Cortex of kidney (tissue), 1 donor: ENCODE measurements at places on chromosomes 11 and 22.

DNA sequence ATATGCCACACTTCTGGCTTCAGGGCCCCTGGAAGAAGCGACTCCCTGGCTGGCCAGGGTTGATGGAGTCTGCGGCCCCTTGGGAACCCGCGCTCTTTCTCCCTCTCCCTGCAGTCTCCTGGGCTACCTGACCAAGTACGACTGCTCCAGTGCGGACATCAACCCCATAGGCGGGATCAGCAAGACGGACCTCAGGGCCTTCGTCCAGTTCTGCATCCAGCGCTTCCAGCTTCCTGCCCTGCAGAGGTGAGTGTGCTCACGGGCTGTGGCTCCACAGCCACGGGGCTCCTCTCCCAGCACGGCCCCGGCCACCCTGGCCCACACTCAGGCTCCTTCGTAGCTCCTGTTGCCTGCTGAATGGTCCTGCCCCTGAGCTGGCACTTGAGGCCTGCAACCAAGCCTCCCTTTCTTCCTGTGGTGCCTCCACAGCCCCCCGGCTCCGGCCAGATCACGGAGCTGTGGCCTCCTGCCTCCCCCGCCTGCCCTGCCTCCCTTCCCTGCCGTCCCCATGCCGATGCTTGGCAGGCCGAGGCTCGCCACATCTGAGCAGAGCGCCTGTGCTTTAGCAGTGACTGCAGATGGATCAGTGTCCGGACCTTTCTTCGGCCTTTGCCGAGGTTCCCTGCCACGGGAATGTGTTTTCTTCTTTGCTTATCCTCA is 36.2 kb upstream of the KRTAP5-7 start:
- no peak for DNase-seq

- DNase-seq, result no peak
Measured at GRCh38 chr11:86211619-86212018, 32.9 kb upstream of the EED start.

GRCh38 chr11:7032692-7033091 is 12.4 kb downstream of the NLRP14 start:
- DNase-seq, result no peak

DNA sequence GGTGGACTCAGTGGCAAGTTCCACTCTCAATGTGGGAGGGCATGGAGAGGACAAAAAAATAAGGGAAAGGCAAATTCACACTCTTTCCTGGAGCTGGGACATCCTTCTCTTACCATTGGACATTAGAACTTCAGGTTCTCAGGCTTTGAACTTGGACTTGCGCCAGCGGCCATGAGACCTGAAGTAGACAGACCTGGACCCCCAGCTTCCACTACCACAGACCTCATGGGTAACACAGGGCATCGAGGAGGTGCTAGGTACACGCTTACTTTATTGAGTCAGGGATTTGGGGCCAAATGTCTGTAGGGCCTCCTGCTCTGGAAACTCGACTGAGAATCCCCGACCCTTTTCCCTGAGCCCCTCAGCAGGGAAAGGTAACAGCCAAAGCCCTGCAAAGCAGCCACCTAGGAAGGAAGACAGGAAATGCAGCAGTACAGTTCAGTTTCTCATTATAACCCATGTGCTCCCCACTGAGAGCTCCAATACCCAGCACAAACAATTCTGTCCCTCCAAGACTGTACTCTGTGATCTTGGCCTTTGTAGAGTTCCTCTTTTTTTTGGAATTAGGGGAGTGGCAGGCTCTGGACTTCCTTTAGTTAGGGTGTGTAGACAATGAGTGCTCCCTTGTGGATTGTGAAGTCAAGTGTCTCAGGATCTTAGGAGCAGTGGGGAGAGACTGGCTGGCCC is 5.7 kb downstream of the CHRNA10 start:
- no peak for DNase-seq

GRCh38 chr11:43925932-43926505 is 16.4 kb upstream of the C11orf96 start:
- no peak for DNase-seq

DNA sequence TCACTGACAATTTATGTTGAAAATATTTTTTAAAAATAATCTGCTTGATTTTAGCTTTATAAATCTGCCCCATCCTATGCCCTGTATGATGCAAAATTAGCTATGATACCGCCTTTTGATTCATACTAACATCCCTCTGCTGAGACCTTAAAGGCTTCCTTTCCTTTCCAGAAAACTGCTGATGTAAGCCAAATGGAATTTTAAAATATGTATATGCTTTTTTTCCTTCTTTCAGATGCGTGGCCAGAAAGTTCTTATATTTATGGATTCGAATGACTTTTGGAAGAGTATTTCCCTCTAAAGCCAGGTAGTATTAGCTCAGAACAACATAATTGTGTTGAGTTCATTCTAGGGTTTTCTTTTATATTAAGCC is 34.5 kb downstream of the SFI1 start:
- no peak for DNase-seq

GRCh38 chr11:66443602-66444001 is 5.0 kb upstream of the MRPL11 start:
- DNase-seq, result no peak

DNA sequence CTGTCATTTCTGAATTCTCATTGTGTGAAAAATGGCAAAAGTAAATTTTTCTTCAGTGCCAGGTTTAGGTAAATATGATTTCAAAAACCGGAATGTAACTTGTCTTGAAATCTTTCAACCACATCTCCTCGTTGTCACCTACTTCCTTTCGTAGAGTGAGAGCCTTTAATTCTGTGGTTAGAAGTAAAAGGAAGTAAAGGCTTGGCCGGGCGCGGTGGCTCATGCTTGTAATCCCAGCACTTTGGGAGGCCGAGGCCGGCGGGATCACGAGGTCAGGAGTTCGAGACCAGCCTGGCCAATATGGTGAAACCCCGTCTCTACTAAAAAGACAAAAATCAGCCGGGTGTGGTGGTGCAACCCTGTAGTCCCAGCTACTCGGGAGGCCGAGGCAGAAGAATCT is 29.8 kb downstream of the SGSM3 start:
- DNase-seq, result no peak

DNA sequence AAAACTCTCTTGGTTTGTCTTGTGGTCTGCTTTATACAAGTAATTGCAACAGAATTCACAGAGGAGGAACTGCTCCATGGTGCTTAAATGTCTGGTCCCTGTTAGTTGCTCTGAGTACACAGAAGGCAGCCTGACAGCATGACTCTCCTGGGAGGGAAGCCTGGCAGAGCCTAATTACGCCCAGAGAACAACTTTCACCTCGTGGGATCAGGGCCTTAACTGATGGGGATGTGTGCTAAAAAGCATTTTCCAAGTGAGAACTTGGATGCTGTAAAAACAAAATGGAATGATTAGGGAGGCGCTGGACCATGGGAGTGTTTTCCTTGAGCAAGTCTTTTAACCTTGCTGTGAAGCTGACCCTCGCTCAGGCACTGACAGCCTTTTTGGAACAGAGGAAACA is 154.0 kb upstream of the TENM4 start:
- DNase-seq, result no peak

GRCh38 chr22:37639771-37640590 is 512 bp downstream of the SH3BP1 start:
- no peak for DNase-seq

- DNase-seq, result no peak
Measured at GRCh38 chr11:70731271-70732022, 333.1 kb downstream of the CTTN start.

DNA sequence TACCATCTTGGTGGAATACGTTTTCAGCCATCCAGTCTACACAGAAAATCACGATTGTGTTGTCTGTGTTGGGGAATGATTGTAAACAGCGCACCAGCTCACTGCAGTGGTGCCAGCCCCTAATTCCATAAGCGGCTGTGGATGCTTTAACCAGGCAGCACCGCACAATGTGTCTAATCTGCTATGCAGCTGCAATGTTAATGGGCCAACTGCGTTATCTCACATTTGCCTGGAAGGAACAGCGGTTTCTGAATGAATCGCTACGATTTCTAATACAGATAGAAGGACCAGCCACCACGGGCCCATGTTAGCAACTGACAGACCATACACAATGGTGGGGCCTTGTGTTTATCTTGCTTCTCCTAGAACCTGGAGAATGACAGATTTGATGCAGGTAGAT is 384.5 kb upstream of the KIRREL3 start:
- no peak for DNase-seq

- DNase-seq, result no peak
Measured at GRCh38 chr11:2663915-2664314, 35.9 kb downstream of the KCNQ1OT1 start.

DNA sequence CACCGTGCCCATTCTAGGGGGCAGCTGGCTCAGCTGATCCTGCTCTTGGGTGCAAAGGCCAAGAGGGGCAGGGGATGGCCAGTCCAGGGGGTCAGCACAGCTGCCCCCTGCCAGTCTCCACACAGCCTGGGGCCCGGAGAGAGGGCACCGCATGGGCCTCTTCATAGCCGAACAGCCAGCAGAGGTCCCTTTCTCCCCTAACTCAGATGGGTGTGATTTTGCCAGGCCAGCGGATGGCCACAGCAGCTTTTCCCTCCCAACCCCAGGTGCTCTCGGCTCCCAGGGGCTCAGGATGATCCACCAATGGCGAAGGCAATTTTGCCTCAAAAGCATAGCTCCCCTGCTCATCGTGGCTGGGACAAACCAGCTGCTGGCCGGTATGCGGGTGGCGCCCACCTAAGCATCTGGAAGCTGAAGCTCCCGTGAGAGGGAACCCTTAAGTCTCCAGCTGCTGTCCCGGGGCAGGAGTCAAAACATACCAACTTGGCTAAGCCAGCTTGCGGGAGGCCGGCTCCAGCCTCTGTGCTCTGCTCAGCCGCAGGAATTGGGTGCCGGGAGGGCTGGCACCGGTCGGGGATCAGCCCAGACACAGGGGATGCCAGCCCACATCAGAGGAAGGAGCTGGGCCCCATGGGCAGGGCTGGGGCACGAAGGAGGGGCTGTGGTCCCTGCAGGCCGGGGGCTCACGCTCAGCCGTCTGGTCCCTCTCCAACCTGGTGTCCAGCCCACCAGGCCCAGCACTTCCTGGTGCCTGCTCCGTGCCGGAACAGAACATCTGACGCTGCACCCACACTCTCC is 30.5 kb upstream of the GNB1L start:
- DNase-seq, result no peak

DNA sequence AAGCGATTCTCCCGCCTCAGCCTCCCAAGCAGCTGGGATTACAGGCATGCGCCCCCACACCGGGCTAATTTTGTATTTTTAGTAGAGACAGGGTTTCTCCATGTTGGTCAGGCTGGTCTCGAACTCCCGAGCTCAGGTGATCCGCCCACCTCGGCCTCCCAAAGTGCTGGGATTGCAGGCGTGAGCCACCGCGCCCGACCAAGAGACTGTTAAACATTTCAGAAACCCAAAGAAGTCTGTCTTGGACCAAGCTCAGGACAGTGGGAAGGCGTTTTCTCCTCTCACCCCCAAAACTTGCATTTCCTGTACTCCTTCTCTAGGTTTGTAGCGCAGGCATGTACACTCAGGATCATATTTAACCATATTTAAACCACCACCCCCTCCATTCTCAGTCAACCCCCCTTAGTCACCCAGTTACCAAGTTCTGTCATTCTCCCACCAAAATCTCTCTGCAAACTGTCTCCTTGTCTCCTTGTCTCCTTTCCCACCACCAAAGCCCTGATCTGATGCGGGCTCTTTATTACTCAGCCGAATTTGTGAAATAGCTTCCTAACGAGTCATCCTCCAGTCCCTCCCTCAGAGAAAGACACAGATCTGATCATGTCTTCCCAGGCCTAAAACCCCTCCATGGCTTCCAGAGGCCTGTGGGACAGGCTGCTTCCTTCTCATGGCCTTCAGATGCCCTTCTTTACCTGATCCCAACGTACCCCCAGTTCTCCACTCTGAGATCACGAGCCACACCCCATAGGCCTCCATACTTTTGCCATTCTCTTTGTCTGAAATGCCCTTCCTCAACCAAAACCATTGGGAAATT is 29.0 kb upstream of the CREB3L1 start:
- no peak for DNase-seq

DNA sequence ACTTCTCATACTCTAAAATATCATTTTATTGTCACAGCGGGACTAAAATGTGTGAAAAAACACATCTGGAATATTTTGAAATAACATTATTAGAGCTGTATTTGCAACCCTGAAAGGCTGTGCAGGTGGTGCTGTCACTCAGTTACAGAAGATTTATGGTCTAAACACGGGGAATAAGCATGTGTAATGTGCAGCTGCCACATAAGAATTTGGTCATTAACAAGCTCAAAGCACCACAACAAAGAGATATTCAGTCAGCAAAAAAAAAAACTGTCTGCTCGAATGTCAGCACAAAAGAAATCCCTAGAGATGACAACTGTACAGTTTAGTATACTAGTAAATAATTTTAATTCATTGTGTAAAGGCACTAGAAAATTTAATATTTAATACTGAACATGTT is 31.3 kb downstream of the TMEM123 start:
- no peak for DNase-seq

DNA sequence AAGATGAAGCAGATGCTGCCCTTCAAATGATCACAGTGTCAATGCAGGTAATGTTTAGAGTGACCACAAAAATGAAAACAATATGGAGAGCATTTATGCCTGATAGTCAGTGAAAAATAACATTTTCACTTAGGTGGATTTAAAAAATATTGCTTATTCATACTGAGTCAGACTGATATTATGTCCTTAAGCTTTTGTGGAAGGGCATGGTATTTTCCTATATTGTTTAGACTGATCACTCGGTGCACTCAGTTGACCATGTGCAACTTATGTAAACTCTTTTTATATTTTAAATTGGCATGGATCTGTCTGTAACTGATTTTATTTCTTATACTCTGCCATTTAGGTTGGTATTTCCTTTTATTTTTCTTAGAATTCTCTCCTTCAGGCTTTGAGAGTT is 106.6 kb downstream of the DYNC2H1 start:
- no peak for DNase-seq

DNA sequence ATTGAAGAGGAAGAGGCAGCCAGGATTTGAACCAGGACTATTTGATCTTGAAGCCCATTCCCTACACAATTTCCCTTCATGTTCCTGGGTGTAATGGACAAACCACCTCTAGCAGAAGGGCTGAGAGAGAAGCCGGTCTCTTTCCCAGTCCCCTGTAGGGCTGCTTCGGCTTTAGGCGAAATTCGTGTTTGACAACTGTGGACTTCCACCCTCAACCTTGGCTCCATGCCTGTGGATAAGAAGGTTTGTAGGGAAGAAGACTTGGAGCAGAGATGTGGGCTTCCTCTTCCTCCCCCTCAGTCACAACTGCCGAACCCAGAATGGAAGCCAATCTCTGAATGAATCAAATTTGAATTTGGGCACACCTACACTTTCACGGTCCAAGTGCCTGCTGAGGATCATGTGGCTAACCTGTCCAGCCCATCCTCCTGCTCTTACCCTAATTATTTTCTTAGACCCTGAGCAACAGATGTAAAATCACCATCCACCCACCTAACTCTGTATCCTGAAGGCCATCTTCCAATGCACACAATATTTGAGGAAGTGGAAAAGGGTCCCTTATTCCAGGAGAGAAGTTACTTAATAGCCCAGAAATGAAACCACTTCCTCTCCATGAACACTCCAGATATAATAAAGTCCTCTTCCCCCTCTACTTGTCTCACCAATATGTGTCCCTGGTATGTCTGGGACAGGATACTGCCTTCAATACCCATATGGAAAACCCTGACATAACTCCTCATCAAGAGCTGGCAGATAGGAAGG is 10.1 kb upstream of the SCN2B start:
- DNase-seq, result no peak

GRCh38 chr11:119974467-119974866 is 163.4 kb downstream of the TRIM29 start:
- no peak for DNase-seq
